ENCODE measurements at places on chromosomes 5 and 9.

DNA sequence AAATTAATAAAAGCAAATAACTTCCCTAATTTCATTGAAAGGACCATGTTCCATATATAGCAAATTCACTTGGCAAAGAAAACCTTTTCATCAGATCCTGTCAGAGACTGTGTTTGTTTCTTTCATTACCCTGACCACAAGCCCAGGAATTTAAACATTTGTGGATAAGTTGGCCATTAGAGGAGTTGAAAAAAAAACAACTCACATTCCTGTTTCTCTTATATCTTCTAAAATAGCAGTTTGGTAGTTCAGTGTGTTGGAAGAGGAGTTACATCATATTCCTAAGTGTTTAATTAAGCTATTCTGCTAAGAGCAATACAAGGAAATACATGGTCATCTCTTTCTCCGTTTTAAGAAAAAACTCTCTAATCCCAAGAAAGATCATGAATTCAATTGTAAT, 505.6 kb downstream of the TLE1 start:
- DNase-seq: no peak

DNA sequence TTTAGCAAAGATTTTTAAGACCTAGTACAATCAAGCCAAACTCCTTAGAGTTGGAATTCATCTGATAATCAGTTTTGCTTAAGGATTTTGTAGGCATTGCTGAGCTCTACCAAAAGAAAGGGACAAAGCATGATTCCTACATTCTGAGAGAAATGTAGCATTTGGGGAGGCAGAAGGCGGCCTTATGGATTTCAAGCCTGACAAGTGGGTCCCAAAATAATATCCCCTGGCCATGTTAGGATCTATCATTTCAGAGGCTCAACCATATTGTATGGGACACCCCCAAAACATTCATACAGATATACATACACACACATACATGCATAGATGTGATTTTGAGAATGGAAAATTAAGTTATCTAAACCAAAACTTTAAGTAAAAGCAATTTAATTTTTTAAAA, 257.8 kb upstream of the VLDLR start:
- no peak for DNase-seq

DNA sequence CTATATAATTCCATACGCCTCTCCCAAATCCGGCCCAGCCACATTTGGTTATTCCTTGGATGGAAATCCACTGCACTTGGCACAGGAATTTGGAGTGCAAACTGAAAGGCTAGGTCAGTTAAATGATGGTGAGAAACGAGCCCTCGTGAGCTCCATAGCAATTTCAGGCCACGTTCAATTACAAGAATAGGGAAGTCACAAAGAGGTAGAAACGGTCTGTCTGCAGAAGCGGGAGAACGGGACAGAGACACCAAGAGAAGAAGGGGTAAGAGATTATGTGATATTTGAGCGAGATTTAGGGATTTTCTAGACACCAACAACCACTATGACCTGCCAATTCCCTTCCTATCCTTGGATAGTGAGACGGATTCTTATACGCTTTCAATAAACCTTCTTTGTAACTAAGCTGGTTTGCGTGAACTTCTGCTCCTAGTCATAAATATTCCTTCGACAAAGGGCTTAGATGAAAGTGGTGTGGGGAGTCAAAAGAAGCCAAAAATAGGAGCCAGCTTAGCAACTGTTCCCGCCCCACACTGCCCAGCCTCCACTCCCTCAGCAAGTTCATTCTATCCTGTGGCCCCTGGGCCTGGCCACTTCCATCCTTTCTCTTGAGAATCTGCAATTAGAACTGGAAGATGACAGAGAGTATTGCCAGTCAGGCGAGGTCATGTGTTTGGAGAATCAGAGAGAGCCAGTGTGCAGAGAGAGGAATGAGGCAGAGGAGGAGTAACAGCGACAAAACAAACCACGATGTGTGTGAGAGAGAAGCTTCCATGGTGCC, 118.4 kb downstream of the ZNF608 start:
- DNase-seq: no peak

DNA sequence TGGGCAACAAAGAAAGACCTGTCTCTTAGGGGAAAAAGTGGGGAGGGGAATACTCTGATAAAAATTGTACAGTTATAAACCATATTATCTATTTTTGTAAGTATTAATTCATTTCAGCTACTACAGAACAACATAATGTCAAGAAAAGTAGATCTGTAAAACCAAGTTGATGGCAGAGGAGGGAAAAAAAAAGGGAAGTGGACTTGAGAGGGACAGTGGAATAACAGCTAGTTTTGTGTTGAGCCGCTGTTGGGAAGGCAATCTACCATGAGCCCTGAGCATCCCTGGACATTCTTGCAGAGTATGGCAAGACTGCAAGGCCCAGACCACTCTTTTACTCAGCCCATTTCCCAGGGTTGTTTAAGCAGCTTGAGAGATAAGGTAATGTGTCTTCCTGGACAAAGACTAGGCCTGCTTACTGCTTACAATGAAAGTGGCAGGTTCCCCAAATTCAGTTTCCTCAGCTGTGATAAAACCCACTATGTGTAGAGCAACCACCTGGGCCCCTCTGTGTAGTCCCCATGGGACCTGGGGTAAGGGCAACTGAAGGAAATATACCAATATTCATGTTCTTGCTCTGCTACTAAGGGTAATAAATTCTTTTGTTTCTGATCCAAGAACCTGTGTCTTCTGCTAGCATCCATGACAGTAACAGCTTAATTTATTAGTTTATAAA, 25.0 kb downstream of the CEP120 start:
- DNase-seq: no peak

- DNase-seq: no peak
Measured at GRCh38 chr5:140024928-140025327, 18.2 kb downstream of the NRG2 start.

DNA sequence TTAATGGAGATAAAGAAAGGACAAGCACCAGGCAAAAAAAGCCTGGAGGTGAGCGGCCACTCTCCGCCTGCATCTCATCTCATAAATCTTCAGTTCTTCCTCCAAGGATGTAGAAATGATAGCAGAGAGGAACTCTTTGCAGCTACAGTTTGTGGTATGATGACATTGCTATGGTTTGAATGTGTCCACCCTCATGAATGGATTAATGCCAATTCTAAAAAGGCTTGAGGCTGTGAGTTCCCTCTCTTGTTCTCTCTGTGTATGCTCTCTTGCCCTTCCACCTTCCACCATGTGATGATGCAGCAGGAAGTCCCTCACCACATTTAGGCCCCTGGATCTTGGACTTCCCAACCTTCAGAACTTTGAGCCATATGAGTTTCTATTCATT, 126.4 kb downstream of the SPOCK1 start:
- DNase-seq: no peak

- no peak for DNase-seq
Measured at GRCh38 chr5:130526708-130527107, 622.4 kb downstream of the CHSY3 start.

- no peak for DNase-seq
Measured at GRCh38 chr5:174690271-174690670, 34.1 kb upstream of the MSX2 start.

GRCh38 chr9:121584421-121584820, 67.0 kb upstream of the DAB2IP start:
- DNase-seq: no peak

- DNase-seq: no peak
Measured at GRCh38 chr5:75667586-75667985, 49.7 kb downstream of the POC5 start.

- no peak for DNase-seq
Measured at GRCh38 chr9:6417186-6417585, 4.2 kb downstream of the UHRF2 start.

DNA sequence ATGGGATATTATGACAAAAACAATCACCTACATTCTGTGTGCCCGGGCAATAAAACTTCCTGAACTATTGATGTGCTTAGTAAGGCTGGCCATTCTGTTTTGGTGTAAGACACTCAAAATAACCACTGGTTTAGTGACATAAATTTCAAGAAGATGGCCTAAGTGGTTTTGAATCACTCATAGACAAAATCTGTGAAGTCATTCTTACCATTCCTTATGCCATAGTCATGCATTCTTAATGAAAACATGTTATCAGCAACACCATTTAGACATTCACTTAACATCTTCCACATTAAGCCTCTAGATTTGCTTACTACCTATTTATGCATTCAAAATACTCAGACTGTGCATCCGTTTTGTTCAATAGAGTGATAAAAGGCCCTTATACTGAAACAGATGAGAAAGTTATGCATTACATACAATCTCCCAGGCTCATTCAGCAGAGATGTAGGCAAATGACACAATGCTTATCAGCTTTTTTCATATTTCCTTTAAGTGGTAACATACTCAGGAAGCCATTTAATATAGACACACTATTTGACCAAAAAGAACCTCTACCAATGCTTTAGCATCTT, 848.8 kb upstream of the DMAC1 start:
- no peak for DNase-seq

DNA sequence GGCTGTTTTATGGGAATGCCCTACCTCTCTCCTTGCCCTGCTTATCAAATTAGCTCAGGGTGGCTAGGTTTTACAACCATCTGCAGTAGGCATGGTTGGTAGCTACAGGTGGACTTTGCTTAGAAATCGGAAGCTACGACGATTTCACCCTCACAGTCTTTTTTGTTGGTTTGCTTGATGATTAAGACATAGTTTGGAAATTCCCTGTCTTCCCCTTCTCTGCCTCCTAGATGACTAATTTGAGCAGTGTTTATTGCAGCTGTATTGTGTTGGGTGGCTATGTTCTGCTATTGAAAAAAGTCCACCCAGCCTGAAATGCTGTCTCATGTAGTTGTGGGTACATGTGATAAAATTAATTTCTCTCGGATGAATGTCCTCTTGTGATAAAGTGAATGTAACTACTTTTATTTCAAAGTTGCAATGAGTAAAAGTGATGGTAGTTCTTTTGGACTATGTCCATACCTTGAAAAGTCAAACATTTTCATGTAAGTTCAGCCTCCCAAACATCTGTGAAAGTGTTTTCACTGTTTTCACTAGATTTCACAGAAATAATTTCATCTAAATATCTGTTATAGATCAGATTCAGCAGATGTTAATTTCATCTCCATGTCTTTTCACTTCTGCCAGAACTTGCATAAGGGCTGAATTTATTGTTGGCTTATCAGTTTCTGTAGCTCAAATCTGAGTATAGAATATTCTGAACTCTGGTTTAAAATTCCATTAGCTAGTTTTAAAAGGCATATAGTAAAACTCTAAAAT, 37.3 kb upstream of the FYB1 start:
- DNase-seq: no peak

Measured in occipital lobe (tissue), 3 donors.